ENCODE measurements at places on chromosomes 2 and 18.

DNA sequence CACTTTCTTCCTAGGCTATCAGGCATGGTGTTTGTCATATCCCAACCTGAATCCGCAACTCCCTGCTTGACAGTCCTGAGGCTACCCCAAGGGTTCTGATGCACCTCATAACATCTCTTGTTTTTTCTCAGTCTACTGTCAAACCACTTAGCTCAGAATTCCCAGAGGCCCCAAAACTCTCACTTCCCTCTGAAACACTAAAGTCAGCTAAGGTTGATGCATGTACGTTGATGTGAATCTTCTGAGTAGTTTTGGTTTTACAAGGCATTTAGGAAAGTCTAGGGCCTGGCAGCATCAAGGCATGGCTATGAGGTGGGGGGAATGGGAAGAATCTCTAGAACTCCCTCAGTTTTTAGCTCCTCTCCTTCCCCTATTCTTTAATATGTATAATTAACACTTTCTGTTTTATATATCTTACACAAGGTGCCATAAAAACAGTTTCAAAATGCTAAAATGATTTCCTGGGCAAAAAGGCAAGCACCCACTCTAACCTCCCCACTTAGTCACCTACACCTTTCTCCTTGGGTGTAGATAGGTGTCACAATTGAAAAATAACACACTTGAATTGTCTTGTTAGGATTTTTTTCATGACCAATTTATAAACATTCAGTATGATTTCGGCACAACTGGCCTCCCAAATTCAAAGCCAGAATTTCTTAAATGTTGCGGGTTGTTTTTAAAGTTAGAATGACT is 71.4 kb upstream of the TANK start:
- peak; percentile 72 for DNase-seq

DNA sequence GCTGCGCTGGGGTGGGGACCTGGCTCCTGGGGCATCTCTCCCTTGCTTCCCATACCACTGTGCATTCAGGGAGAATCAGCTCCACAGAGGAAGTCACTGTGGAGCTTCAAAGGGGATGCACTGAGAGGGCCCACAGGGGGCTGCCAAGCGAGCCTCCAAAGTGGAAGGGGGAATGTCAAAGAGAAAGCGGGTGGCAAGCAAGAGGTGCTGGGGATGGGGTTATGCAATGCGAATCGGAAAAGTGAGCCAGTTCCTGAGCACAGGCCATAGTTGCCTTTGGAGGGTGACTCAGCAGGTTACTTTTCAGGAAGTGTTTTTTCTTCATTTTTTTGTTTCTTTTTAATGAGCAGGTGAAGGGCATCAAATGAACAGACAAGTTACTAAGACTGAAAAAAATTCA is 17.6 kb downstream of the PMAIP1 start:
- DNase-seq, result no peak

DNA sequence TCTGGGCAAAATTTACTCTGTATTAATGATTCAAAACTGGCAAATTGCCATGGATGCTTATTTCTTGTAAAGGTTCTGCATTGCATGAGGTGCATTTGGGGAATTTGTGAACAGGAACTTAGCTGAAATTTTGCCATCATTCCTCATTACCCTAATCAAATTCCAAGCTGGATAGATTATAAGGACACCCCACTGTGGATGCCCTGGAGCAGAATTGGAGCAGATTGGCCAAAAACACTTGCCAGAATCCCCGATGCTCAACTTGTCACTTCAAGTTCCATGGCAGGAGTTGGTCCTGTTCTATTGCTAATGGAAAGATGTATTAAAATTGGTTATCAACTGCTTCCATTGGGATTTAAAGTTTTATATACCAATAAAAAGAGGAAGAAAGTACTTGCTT is 237.9 kb downstream of the CCDC102B start:
- no peak for DNase-seq

DNA sequence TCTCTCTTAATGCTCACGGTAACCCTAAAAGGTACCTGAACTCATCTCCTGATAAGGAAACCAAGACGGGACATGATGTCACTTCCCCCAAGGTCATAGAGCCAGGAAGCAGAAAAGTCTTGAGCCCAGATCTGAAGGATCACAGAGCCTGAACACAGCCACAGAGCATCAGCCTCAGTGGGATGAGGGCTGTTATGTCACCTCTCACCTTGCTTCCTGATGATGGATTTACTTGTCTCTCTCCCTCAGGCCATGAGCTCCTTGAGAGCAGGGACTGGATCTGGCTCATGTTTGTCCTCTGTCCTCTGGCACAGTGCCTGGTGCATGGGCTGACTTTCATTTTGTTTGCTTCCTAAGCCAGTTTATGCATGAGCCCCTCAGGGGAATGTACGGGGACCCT is 54.2 kb downstream of the SERTAD2 start:
- DNase-seq, result no peak

DNA sequence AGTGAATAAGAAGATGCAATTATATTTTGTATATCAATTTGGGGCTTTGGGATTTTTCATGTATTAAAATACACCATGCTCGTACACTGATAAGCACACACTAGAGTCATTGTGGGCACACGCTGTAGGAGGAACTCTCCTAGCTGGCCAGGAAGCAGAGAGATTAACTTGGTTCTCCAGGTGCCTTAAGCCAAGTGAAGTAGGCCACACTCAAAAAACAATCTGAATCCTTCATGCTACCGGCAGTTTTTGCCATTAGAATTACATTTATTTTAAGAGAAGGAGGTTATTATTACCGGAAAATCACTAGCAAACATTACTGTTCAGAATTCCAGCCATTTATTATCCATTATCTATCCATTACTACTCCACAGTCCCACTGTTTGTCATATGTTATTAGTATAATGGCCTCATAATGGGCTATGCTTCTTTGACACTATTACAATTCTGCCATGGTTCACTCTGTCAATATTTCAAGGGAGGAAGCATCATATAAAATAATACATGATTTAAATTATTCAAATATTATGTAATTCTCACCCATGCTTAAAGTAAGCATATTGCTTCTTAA is 214.4 kb downstream of the L3MBTL4 start:
- no peak for DNase-seq

DNA sequence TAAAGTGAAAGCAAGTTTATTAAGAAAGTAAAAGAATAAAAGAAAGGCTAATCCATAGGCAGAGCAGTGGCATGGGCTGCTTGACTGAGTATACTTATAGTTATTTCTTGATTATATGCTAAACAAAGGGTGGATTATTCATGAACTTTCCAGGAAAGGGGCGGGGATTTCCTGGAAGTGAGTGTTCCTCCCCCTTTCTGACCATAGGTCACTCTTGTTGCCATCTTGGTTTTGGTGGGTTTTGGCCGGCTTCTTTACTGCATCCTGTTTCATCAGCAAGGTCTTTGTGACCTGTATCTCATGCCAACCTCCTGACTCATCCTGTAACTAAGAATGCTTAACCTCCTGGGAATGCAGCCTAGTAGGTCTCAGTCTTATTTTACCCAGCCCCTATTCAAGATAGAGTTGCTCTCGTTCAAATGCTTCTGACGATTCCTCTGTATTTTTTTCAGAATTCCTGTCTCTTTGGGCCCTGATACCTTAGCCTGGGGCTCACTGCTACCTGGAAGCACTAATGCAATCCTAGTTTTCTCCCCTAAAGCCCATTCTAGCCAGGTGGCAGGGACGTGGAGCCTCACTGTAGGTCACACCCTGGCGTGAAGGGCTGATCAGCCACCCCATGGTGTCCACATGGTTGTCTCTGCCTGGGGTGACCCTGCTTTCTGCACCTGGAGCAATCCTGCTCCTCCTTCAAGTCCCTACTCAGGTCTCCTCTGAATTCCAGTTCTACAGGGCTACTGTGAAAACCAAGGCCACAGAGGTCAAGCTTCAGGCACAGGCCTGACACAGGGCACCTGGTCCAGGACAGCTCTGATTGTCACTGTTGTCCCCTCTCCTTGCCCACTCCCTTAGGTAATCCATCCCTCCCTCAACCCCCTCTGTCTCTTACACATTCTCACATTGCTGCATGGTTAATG is 6.0 kb upstream of the SLC35F6 start:
- DNase-seq, result peak; percentile 20

DNA sequence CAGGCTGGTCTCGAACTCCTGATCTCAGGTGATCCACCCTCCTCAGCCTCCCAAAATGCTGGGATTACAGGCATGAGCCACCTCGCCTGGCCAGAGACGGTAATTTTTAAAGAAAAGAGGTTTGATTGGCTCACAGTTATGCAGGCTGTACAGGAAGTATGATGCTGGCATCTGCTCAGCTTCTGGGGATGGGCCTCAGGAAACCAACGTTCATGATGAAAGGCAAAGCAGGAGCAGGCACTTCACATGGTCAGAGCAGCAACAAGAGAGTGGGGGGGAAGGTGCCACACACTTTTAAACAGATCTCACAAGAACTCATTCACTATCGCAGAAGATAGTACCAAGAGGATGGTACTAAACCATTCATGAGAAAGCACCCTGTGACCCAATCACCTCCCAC is 38.0 kb upstream of the GPD2 start:
- DNase-seq, result no peak

GRCh38 chr2:184890311-184890710 is 292.0 kb downstream of the ZNF804A start:
- DNase-seq, result no peak

- no peak for DNase-seq
Observed at GRCh38 chr2:177519534-177520115, 127.1 kb downstream of the AGPS start.

GRCh38 chr2:30732376-30732775 is 74.9 kb downstream of the CAPN13 start:
- no peak for DNase-seq

DNA sequence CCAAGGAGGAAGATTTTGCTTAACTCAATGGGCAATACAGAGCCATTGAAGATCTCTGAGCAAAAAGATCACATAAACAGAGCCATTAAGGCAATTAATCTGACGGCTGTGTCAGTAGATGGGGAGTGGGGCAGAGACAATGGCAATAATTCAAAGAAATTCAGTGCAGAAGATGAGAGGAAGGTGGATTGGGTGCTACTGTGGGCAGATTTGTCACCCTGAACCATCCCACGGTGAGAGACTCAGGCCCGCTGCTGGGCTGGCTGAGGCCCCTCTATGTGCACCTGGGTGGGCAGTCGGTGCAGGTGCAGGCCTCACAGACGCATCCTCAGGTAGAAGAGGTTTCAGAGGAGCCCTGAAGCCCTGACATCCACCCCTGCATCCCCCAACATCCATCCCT is 458.6 kb downstream of the EIPR1 start:
- DNase-seq, result no peak

DNA sequence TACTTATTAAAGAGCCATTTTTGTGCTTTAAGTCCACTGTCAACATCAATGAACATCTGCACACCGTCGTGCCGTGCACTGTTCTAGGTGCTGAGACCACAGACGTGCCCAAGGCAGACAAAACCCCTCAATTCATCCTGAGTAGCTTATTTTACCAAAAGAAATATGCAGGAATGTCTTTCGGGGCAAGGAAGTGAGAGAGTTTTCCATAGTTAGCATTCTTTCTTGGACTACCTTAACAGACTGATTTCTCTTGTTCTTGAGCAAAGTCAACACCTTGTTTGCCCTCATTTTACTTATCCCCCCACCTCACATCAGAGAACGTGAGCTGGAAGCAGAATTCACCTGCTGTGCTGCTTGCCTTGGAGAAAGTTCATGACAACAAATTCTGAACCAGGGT is 69.3 kb downstream of the GATA6 start:
- no peak for DNase-seq

GRCh38 chr18:72375618-72376017 is 168.5 kb downstream of the CBLN2 start:
- DNase-seq, result no peak

GRCh38 chr2:181364492-181365170 is 92.6 kb upstream of the ITGA4 start:
- no peak for DNase-seq

DNA sequence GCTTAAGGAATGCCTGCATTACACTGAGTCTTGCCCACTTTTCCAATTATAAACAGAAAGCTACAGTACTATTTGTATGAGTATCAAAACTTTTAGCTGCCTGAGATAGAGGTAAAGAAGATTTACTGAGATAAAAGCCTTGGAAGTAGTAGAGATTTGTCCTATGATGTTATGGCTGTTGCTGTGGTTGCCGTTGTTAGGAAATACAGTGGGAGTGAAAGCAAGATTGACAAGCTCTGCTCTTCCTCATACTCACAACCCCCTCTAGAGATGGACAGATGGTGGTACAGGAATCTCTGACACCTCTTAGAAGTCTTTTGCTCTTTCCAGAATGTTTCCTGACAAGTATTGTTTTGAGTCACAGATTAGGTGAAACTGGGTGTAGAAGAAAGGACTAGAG is 242.5 kb downstream of the RPIA start:
- no peak for DNase-seq

DNA sequence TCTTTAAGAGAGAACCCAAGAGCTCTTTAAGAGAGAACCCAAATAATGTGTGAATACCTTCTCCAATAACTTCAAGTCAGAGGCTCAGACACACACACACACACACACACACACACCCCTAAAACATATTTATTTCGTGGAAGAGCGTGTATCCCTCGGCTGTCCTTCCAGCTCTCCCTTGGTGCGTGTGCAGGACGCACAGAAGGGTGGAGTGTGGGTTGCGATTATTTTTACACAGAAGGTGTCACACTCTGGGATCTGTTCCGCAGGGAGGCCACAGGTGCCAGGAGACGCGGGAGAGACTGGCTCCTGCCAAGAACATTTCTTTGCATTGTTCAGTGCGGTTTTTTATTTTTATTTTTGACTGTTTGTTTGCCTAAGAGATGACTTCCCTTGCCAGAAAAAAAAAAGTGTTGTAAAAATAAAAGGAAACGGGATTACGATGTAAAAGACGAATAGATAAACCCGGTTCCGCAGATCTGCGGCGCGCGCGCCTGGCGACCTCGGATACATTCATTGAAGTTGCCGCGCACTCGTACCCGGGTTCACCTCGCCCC is 47.3 kb upstream of the ATP6V1B1 start:
- no peak for DNase-seq

DNA sequence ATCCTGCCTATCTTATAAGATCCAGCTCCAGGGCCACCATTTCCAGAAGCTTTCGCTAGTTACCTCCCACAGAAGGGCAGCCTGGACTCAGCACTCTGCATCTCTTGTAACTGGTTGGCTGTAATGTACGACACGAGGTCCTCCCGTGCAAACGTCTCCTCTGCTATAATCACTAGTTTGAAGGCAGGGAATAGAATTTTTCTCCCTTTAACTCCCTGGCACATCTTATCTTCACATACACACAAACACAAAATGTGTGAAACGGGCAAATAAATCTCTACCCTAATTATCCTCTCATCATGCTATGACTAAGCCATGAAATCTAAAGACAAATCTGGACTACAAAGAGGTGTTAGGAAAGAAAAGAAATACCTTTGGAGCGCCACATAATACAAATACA is 36.8 kb downstream of the RNU4ATAC start:
- DNase-seq, result no peak

Data from stimulated activated naive B cell treated with anti-CD40 and anti-IgM and Interleukin-4, amounts not matched to agents 10 μg/mL and 1 μg/mL and 100 μg/mL, for 72 hours (primary cell).